Esophagus muscularis mucosa (tissue), 4 donors: ENCODE measurements at places on chromosomes 12 and 14.

DNA sequence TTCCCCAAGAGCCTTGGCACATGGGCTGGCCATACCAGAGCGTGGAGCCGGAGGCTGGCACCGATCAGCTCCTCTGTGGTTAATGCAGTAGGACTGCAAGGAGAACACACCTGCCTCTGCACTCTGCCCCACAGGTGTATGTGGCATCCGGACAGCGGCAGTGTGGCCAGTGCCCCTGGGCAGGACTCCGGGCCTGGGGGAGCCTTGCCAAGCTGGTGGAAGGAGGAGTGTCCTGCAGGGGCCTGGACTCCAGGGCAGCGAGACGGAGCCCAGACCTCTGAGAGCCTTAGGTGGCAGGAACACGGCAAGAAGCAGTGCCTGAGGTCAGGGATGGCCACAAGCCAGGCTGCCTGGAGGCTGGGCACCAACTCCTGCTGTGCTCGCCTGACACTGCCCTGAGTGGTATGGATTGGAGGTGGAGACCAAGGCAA, 5.3 kb upstream of the BEGAIN start:
- no peak for DNase-seq

DNA sequence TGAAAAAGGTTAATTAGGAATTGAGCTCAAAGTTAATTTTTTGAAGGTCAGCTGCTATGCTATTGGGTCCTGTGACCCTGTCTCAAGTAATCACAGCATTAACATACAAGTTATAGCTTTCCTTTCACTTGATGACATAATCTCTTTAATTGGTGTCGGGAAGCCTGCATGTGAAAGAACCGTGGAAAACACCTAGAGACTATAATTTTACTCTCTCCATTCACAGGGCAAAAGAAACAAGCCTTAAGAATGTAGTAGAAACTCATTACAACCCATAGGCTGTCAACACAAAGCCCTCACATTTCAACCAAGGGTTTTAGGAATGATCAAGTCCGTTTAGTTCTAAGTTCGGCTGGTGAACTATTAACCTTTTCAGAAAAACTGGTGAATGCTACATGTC, 104.4 kb downstream of the PPM1A start:
- no peak for DNase-seq

DNA sequence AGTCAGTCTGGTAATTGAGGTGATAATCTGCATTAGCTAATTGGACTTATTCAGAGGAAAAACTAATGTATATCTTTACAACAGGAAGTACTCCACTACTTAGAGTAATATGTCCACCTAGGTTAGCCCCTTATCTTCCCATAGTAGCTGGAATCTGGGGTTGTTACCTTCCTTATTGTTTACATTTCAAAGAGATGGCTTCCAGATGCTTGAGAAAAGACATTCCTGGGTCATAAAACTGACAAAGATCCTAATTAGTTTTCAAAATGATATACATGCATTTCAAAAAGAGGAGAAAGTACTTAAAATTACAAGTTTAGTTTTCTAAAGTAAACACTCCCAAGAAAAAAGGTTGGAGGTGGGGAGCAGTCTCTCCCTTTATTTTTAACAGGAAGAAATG, 78.1 kb downstream of the RPL10L start:
- no peak for DNase-seq

DNA sequence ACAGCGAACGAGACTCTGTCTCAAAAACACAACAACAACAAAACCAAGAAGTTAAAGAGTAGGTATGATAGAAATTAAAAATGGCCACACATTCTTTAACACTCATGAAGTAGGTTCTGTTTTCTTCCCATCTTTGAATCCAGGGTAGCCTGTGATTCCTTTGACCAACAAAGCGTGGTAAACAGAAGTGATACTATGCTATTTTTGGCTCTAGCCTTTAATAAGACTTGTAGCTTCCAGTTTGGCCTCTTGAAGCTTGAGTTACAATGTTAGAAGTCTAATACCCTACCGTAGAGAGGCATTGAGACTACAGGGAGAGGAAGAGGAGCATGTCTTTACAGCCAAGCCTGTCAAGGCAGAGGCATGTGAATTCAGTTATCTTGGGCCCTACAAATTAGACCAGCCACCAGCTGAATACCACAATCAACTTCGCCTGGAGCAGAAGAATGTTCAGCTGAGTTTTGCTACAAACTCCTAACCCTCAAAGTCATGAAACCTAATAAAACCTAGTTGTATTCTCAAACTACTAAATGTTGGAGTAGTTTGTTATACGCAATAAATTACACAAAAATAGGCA, 4.9 kb upstream of the NEMF start:
- no peak for DNase-seq

DNA sequence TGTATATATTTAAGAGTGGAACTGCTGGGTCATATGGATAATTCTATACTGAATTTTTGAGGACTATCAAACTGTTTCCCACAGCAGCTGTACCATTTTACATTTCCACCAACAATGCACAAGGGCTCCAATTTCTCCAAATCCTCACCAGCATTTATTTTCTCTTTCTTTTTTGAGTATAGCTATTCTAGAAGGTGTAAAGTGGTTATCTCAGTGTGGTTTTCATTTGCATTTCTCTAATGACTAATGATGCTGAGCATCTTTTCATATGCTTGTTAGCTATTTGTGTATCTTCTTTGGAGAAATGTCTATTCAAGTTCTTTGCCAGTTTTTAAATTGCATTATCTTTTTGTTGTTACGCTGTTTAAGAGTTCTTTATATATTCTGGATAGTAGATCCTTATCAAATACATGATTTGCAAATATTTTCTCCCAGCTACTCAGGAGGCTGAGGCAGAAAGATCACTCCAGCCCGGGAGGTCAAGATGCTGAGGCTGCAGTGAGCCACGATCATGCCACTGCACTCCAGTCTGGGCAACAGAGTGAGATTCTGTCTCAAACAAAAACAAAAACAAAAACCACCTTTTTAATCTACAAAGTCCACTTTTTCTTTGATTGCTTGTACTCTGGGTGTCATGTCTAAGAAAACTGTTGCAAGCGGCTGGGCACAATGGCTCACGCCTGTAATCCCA, 32.8 kb downstream of the GTF2A1 start:
- no peak for DNase-seq

- no peak for DNase-seq
Measured at GRCh38 chr14:71734885-71735284, 197.3 kb upstream of the RGS6 start.

GRCh38 chr14:61618448-61618847, 76.9 kb upstream of the HIF1A start:
- no peak for DNase-seq

DNA sequence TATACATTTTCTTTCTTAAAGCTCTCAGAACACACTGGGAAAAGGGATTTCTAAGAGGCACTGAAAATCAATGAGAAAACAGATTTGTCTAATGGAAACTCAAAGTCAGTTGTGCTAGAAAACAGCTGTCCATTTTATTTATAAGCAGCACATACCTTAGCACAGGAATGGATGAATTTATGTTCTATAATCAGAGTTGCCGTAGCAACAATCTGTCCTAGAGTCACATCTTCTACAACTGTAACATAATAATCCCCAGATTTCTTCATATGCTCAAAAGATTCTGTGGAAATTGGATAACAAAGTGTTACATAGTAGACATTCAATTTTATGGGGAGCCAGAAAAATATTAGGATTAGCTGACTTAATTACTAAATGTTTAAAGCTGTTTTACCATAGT, 9.8 kb downstream of the GNPNAT1 start:
- no peak for DNase-seq

DNA sequence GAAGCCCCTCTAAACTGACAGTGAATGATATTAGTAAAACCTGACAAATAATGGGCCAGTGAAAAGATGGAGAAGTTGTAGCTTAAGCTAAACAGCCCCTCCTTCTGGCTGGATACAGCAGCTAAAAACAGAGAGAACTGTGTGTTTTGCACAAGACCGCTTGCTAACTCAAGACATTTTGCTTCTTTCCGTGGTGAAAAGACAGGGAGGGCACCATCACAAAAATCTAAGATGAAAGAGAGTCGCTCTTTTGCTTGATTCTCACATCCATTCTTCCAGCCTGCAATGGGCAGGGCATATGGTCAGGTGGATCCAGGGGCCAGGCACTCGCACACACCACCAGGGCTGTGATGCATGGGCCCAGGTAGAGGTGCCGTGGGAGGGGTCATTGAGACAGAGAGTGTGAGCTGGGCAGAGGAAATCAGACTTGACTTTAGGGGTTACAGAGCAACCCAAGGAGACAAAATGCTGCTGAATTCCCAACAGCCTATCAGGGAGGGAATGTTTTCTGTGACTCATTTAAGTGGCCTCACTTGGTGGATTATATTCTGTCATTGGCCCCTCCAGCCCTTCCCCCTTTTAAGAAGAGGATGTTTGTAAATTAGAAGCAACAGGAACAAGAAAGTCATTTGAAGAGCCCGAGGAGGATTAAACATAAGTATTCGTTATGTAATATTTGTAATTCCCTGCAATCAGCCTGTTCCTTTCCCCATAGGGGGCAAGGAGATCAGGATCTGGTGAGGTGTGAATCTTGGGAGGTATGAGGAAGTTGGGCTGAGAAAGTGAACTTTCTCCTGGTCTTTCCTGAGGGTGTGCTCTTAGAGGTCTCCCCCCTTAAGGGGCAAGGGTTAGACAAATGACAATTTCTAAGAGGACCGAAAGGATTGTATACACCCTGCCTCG, 12.3 kb downstream of the EMP1 start:
- DNase-seq = no peak

- DNase-seq = no peak
Measured at GRCh38 chr14:51846631-51847488, 13.6 kb upstream of the GNG2 start.

- no peak for DNase-seq
Measured at GRCh38 chr12:46439793-46440511, 67.4 kb upstream of the SLC38A2 start.

- no peak for DNase-seq
Measured at GRCh38 chr12:54692353-54692752, 44.2 kb upstream of the DCD start.

- DNase-seq = no peak
Measured at GRCh38 chr12:120936197-120936596, 32.0 kb upstream of the SPPL3 start.

- DNase-seq = no peak
Measured at GRCh38 chr12:69682110-69682755, 16.9 kb downstream of the BEST3 start.

DNA sequence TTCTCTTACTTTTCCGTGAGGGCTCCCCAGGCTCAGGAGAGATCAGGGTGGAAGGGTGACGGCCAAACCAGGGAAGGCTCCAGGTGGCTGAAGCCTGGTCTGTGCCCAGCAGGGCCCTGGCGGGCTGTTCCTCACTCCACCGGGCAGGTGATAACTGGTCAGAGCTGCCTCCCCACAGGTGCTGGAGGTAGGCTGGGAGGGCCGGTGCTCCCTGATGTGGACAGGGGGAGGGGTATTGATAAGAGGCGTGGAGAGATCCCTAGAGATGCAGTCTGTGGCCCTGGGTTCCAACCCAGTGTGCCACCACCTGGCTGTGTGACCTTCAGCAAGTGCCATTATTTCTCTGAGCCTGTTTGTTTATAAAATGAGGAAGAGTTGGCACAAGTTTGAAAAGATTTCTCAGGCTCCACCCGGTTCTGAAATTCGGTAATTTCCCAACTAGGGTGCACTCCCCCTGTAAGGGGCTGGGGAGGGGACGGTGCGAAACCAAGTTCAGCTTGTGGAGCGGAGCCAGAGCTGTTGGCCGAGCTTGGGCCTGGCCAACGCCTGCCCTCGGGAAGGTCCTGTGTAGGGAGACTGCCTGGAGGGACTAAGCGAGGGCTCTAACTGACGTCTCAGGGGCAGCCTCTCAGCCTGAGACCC, 1.0 kb upstream of the NR4A1 start:
- DNase-seq = no peak

DNA sequence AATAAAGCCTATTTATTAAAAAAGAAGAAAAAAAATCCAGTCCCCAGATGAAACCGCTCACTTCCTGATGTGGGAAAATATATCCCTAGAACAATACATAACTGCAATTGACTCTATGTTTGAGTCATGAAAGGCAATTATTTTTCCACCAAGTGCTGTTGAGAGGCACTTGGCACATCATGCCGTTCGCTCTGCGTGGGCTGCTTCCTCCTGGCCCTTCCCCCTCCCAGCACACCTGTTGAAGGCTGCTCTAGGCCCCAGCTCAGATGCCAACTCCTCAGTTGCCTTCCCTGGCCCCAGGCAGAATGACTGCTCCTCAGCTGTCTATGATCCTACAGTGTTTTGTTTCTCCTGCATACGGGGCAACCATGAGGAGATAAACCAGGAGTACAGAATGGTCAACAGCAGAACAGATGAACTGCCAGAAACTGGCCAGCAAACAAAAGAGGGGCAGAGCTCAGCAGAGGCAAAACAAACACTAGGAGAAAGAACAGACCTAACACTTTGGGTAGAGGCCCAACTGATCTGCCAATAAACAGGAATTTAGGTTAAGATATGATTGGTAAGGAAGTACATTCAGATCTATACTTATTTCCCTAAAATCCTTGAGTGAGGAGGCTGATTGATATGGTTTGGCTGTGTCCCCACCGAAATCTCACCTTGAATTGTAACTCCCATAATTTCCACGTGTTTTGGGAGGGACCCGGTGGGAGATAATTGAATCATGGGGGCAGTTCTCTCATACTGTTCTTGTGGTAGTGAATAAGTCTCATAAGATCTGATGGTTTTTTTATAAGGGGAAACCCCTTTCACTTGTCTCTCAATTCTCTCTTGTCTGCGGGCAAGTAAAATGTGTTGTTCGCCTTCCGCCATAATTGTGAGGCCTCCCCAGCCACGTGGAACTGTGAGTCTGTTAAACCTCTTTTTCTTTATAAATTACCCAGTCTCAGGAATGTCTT, 58.6 kb downstream of the SLC38A1 start:
- no peak for DNase-seq

GRCh38 chr12:107349839-107350238, 256.5 kb upstream of the CRY1 start:
- no peak for DNase-seq

- no peak for DNase-seq
Measured at GRCh38 chr14:71361336-71361735, 454.1 kb downstream of the PCNX1 start.

DNA sequence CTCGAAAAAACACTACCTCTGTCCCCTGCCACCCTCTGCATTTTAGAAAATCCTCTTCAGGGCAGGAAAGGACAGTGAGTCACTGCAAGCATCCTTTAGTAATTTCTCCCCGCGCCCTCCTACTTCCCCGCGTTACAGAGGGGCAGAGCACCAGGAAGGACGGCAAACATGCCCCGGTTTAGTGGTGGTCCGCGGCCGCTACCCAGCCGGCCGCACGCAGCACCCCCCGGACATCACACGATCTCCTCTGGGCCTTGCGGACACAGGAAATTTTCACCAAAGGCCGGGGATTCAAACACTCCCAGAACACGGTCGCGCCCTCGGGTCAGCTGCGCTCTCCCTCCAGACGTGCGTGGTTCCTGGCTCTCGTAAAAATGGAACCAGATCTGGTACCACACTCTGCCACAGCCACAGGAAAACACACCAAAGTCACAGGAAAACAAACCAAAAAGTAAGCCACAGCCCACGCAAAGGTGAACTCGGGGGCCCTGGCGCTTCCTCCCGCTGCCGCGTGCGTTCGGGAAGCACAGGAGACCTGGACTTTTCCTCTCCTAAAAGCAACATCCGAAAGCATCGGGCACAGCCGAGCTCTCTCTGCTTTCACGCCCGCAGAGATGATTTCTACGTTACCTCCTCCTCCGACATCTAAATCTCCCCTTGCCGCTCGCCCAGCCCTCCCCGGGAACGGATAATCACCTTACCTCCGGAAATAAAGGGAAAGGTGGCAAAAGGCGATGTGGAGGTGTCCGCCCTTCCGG, 839 bp downstream of the SLC38A1 start:
- no peak for DNase-seq

GRCh38 chr12:34335819-34336262, 313.5 kb downstream of the ALG10 start:
- DNase-seq = no peak

GRCh38 chr14:89371585-89372511, 45.2 kb downstream of the FOXN3 start:
- no peak for DNase-seq

- no peak for DNase-seq
Measured at GRCh38 chr12:55931317-55931779, 386 bp downstream of the DGKA start.
